ENCODE measurements at places on chromosomes 2 and 18.

DNA sequence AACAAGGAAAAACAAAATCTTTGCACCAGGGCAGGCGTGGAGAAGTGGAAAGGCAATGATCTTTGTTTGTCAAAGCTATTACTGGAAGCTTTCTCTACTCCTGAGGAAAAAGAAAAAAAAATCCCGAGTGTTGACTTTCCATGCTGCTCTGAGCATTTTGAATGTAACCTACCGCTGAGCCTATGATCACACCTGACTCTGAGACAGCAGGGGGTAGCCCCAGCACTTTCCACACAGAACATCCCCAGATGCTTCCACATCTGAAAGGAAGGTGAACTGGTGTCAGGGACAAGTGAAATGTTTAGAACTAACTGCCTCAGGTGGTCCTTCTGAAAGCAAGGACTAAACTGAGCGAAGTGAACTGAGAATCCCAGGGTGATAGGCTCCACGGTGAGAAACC, 1315.1 kb upstream of the DDX18 start:
- no peak for DNase-seq

DNA sequence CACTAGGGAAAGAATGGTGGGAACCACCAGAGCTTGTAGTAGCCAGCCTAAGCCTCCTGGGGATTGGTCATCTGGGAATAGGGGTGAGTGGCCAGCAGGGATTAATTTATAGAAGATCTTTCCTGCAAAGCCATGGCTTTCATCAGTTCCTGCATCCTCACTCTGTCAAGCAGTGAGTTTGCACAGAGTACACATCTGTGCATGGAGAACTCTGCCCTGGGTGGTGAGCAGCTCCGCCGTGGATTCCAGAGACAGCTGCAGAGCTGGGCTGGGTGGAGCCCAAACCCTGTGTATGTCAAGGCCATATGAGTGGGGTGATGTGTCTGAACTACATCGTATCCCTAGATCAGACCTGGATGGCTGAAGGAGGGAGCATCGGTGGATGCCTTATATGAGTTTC, 182.2 kb downstream of the GLI2 start:
- DNase-seq: no peak

DNA sequence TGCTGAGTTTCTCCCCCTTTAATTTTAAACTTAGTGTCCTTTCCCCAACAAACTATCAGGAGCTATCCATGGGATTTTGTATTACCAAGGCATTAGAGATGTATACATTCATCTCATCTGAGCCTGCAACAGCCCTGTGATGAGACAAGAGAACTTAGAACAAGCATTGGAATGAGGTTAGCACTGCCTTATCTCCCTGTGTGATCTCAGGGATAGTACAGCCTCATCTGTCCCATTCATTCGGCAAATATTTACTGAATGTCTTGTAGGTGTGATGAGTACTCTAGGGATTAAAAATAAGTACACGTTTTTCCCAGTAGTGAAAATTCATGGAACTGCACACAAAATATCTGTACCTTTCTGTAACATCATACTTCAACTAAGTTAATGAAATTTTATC, 45.6 kb downstream of the PAIP2B start:
- no peak for DNase-seq

- no peak for DNase-seq
These were observed 226.3 kb upstream of the HDAC4 start for GRCh38 chr2:239626961-239627592.

DNA sequence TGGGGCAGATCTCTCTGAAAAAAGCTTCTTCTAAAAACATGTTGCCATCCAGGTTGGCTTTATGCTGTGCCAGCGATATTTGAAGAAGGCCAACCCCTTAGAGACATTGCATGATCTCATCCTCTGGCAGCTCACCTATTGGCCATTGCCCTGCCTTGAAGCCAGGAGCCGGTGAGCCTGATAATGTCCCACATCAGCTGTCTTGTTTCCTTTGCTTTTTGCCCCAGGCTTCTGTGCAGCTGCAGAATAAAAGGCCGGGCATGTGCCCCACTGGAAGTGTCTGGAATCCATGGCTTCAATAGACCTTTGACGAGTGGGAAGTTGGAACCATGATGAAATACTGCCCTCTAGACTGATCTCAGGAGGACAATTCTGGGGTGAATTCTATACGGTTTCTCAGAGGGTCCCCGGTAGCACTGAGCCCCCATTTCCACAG, 523.5 kb upstream of the ZEB2 start:
- no peak for DNase-seq

DNA sequence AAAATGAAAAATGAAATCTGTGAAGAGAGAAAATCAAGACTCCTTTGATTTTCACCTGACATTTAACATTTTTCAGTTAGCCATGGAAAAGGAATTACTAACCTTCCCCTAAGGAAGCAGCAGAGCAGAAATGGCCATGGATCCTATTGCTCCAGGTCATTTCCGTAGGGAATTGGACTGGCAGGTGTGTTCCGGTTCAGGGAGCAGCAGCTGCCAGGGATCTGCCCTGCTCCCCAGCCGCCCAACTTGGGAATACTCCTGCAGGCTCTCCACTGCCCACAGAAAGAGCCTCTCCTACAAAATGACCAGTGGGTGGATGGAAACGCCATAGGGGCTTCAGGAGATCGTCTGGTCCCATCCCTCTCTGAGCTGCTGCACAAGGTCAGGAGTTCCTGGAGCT, 86.0 kb upstream of the MAPK4 start:
- DNase-seq: no peak

DNA sequence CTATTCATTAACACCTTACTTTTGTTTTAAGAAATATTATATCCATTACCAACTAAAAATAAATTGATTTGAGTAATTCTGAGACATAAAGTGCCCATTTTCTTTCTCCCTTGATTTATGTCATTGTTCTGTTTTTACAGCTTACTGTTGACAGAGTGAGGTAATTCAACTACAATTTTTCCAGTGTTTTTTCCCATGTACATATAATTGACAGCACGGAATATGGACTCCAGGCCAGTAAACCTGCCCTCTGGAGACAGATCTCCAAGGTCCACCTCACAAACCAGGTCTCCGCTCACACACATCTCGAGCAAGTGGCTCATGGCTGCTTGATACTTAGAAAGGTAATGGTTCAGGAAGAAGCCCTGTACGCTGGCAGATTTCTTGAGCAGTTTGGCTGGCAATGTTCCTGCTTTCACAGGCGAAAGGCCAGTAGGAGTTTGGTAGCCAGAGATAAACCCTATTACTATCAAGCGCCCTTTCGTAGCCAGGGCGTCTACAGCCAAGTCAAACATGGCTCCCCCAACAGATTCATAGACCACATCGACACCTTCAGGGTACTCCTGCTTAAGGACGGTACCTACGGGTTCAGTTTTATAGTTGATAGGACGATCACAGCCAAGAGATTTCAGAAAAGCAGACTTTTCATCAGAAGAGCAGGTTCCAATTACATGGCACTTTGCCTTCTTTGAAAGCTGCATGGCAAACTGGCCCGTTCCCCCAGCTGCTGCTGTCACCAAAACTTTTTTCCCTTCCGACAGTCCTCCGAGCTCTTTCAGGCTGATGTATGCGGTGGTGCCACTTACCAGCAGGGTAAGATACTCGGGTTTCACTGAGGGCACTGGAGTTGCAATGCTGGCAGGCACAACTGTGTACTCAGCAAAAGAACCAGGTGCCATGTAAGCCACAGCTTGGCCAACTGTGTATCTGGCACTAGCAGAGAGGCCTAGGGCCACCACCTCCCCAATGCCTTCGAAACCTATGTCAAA, 7.4 kb downstream of the PTGR3 start:
- no peak for DNase-seq

DNA sequence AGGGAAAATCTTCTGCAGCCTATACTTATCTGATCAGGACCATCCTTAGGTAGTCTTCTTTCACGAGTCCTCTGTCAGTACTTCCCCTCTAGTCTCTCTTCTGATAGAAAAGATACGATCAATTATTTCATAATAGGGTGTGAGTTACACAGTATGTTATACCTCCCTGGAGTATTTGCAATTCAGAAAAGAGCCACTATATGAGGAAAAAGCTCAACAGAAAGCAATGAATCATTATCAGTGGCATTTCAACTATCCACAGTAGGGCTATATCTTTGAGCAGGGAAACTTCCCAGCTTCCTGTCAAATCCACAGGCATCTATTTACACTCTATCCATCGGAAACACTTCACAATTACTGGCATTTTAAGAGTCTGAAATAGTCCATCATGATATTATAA, 105.3 kb upstream of the ACVR2A start:
- DNase-seq: no peak

DNA sequence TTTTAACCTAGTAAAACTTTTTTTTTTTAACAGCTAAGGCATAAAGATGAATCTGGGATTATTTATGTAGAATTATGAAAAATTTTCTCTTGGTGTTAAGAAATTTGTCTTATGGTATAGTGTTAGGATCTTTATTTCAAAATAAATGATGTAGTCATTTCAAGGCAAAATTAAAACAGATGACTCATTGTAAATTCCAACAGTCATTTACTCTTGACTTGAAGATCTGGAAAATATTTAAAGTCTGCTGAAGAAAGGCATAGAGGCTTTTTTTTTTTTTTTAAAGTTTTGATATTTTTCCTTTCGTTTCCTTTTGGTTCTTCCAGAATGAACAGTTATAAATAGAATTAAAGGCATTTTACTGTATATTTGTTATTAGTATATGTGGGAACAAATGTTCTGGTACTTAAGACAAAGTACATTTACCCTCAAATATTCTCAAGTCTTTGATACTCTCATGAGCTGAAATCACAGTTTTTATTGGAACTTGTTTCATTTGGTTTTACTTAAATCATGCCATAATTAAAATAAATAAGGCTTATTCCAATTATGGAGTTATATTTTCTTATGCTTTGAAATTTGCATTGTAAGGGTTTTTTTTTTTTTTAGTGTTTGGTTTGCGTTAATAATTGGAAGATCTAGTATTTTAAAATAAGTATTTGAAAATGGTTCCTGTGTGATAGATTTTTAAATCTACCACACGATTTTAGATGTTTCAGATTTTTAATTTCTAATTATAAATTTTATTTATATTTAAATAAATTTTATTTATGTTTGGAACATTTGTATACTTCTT, 29.9 kb downstream of the GLS start:
- no peak for DNase-seq

GRCh38 chr2:146721486-146721885, 1123.3 kb upstream of the ACVR2A start:
- DNase-seq: no peak

DNA sequence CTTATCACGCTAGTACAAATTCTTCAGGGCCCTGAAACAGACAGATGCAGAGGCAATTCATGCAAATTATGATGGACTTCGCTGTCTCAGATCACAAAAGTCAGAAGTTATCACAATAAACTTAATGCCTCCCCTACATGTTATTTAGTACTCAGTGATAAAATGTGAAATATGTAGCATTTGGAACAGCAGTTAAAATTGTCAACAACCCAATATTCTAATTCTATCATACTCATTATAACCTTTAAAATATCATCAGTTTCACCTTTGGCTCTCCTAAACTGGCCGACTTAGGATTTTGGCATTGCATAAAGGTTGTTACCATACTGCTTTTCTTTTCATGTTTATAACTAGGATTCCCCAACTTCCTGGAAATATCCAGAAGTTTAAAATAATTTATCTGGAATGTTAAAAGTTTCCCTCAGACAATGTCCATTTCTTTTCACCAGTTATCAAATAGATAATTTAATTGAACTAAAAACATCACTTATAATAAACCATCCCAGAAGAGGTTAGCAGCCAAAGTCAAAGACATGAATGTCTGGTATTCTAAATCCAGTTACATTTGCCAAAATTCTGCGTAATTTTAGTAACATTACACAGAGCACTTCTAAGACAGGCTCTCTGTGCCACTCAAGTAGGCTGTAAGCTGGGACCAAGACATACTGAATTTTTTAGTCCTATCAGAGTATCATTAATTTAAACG, 239.8 kb downstream of the RBM43 start:
- no peak for DNase-seq

GRCh38 chr2:237260686-237261085, 153.3 kb downstream of the COL6A3 start:
- DNase-seq: no peak

DNA sequence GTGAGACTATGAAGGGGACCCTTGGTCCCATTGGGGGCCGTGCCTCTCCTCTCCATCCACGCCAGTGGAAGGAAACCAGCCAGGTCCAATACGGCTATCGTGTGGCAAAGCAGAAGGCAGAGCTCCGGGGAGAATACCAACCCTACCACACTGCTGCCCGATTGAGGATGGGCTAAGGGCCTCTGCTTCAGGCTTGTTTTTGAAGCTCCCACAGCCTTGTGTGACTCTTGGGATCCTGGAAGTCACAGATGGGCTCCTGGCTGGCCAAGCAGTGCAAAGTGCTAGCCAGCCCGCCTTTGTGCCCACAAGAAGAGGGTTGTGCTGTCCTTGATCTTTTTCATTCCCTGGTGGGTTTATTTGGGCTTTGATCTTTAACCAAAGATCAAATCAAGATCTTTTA, 70.6 kb upstream of the ID2 start:
- DNase-seq: no peak

- no peak for DNase-seq
These were observed 197.6 kb downstream of the BCL11A start for GRCh38 chr2:60355849-60356261.

All from anterior cingulate cortex (tissue), 58 donors.